Suppressor macrophage treated with lipopolysaccharide for 1 hour (primary cell): ENCODE measurements at places on chromosomes 4 and X.

GRCh38 chr4:124151031-124151430 lies 561.5 kb downstream of the ANKRD50 start:
- no peak for DNase-seq

GRCh38 chr4:64430933-64431332 lies 21.7 kb upstream of the TECRL start:
- DNase-seq = no peak

DNA sequence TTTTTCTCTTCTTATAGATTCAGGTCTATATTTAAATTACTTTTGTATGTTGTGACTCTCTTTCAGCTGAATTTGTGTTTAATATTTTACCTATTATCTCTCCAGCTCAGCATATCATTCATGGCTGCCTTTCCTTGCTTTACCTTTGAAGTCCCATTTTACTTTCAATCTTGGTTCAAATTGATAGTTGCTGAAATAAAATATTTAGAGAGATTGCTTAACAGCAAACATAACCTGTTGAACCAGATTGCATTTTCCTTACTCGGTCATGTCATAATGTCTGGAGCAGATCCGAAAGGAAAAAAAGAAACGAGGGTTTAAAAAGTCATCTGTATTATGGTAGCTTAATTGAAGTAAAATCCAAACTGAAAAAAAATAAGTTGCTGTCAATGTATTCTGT lies 94.1 kb downstream of the IL1RAPL2 start:
- DNase-seq = no peak

GRCh38 chr4:2905544-2905943 lies 57.7 kb downstream of the NOP14 start:
- DNase-seq = no peak

DNA sequence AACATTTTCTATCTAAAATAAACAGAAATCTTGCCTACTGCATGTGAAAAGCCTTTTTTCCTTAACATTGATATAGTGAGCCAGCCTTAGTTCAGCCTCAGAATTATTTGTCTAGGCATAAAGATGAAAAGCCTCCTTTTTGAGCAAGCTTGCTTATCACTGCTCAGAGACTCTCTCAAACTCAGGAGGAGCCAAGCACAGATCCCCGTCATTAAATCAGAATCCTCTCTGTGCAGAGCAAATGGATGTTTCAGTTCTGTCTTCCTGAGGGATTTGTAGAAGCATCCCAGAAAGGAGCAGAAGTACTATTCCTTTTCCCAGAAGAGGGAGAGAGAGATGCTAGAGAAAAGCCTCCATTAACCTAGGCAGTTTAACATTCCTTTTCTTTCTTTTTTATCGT lies 186.9 kb upstream of the LNX1 start:
- no peak for DNase-seq

- DNase-seq = no peak
Observed at GRCh38 chr4:36870121-36870520, 374.4 kb upstream of the NWD2 start.

DNA sequence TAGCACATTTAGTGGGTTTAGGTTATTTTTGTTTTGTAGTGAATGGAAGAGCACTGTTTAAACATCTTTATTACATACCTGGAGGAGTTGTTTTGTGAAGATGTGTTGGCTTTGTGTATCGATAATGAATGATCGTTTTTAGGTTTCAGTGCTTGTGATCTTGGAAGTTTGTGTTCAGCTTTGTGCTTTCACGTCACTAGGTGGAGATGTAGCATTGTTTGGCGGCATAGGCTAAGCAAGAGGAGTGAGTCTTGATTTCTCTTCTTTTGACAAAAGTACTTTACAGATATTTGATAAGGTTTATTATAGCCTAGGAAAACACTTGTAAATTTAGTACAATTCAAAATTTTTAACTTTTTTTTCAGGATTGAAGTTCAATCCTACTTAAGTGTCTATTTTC lies 50.4 kb downstream of the PDK3 start:
- no peak for DNase-seq
